ENCODE measurements at places on chromosomes 5 and 9.

DNA sequence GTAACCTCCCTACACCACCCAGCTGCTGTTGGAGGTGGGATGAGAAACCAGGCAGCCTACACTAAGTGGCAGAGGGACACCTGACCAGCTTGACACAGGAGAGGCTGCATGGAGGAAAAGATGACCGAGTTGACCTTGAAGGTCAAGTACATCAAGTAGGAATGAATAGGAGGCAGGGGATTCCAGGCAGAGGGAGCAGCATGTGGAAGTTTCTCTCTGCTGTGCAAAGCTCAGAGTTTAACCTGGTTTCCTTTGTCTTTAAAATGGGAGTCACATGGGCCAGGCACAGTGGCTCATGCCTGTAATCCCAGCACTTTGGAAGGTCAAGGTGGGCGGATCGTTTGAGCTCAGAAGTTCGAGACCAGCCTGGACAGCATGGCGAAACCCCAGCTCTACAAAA is 32.6 kb downstream of the SPRY4 start:
- DNase-seq, result no peak

- no peak for DNase-seq
These were observed 53.8 kb downstream of the RAPGEF1 start for GRCh38 chr9:131685753-131686706.

DNA sequence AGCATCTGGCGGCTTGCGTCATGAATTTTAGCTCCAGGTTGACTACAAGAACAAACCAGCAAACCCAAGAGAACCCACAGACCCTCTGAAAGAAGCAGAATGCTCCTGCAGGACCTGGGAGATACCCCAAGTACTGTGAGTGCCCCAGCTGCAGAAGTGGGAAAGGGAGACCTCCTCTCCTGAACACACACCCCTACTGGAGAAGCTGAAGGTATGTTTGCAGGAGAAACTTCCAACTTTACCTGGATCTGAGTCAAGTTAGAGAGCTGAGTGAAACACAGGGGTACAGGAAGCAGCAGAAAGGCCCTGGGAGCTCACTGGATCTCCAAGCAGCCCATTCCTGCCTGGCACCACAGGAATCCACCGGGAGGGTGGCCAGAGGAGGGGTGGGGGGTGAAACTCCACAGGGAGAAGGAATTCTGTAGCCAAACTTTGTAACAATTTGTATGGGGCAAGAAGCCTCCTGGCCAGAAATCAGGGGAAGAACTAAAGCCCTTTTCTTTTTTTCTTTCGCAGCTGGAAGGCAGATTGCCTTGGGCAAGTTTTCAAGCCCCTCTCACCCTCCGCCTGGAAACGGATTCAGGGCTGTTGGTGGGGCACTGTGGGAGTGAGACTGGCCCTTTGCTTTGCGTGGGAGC is 576.2 kb downstream of the BNC2 start:
- no peak for DNase-seq

DNA sequence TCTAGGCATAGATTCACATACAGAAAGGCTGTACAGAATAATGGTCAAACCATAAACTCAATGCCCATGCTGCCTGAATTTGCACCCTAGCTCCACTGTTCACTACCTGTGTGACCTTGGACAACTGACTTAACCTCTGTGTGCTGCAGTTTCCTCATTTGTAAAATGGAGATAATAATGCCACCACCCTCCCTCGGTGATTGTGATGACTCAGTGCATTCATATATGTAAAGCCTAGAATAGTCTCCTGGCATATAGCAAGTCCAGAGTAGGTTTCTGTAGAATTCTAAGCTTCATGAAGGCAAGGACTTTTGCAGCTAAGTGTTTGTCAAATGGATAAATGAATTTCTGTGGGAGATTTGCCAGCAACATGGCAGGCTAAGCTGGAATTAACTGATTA is 297.8 kb upstream of the NR4A3 start:
- no peak for DNase-seq

DNA sequence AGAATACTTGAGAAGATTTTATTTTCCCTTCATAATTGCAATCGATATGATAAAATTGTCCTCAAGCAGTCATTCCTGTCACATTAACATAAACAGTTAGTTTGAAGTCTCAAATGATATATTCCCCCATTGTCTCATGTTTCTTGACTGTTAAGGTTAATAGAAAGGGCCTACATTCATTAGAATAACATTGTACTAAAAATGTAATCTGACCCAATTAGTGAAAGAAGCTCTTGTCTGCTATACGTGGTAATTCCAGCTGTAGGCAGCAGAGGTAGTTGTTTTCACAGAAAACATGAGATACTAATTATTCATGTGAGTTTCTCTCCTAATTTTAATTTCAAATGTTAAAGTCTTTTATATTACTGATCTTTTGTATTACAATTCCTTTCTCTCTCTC is 25.9 kb upstream of the AP3B1 start:
- DNase-seq, result no peak

All from activated CD8-positive, alpha-beta memory T cell treated with anti-CD3 and anti-CD28 coated beads for 1 hour (primary cell).